Erythroblast (primary cell): ENCODE measurements at places on chromosomes 13 and 19.

GRCh38 chr19:20294181-20294580 is 127.2 kb downstream of the ZNF486 start:
- no peak for DNase-seq

DNA sequence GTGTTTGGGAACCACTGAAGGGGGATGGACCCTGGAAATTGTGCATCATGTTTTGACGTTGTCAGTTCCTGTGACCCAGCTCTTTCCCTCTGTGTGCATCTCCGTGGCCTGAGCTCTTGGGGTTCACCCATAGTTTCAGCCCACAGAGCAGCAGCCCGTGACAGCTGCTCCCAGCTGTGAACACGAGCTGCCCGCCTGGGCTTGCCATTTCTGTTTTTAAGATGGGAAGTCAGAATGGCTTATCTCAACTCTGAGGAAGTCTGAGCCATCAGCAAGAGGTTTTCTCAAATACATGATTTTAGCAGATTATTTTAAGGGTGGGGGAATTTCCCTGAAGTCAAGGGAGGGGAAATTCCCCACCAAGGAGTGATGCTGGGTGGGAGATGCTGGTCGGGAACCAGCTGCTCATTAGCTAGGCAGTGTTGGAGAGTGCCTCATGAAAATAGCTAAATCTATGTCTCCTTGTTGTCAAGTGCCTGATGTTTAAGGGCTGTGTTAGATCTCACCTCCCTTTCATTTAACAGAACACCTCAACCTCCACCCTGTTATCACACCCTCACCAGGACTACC is 34.8 kb upstream of the C1QTNF9 start:
- peak; percentile 21 for DNase-seq

GRCh38 chr13:36884235-36884634 is 35.8 kb downstream of the SMAD9 start:
- DNase-seq, result no peak

DNA sequence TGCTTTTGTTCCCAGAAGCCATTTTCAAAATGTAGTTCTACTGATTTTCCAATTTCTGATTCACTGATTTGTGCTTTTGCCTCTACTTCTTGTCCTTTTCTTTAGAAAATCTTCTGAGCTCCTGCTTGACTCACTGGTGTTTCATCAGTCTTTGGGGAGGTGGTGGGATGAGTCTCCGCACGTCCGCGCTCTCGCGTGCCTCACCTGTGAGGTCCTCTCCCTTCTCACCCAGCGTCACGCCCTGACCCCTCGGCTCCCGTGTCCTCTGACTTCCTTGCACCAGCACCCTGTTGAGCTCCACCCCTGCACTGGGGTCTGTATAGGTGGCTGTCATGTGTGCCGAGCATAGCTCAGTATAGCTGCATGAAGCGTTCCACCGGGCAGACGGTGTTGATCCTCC is 52.7 kb upstream of the MCF2L start:
- no peak for DNase-seq

GRCh38 chr13:99281811-99282263 is 23.7 kb upstream of the GPR18 start:
- peak; percentile 72 for DNase-seq

- no peak for DNase-seq
Measured at GRCh38 chr13:51838240-51838846, 6.6 kb downstream of the TMEM272 start.

- no peak for DNase-seq
Measured at GRCh38 chr19:43362179-43362578, 8.7 kb downstream of the CD177 start.

DNA sequence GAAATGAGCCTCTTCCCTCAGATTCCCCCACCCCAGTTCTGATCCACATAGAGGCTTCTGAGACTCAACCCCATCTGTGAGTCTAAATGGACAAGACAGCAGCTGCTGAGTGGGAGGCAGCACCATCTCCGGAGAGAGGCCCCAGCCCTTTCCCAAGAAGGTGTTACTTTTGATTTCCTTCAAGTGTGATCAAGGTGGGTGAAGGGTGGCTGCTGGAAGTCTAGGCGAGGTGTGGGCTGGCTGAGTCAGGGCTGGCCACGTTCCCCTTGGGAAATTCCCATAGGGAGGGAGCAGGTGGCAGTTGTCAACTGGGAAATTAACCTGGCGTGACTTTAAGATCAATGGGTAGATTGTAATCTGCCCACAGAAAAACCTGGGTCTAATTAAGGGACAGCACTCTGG is 148.0 kb downstream of the FOXO1 start:
- DNase-seq, result no peak

- no peak for DNase-seq
Measured at GRCh38 chr19:29309637-29310036, 96.7 kb upstream of the UQCRFS1 start.

DNA sequence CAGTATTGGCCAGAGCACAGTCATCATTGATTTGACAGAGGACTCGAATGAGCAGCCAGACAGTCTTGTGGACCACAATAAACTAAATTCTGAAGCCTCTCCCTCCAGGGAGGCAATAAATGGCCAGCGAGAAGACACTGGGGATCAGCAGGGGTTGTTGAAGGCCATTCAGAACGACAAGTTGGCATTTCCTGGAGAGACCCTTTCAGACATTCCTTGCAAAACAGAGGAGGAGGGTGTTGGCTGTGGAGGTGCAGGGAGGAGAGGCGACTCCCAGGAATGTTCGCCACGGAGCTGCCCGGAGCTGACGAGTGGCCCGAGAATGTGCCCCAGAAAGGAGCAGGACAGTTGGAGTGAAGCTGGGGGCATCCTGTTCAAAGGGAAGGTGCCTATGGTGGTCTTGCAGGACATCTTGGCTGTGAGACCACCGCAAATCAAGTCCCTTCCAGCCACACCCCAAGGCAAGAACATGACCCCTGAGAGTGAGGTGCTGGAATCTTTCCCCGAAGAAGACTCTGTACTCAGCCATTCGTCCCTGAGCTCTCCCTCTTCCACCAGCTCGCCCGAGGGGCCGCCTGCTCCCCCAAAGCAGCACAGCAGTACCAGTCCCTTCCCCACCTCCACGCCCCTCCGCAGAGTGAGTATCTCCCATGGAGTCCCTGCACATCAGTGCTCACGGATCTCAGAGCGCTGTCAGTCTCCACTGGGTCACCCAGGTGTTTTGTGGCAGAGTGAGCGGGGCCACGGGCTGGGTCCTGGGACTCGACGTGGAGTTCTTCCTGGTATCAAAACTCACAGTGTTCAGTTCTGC is 6.9 kb downstream of the CHAF1A start:
- no peak for DNase-seq

- DNase-seq, result no peak
Measured at GRCh38 chr13:29706923-29707322, 111.4 kb upstream of the SLC7A1 start.

GRCh38 chr13:94218537-94218936 is 260.9 kb downstream of the DCT start:
- DNase-seq, result no peak
